Endodermal cell (in vitro differentiated cells): ENCODE measurements at places on chromosomes 16 and 17.
A peak's percentile ranks its signal among the peaks of the same experiment; 100 is the strongest.

GRCh38 chr16:21167929-21168602 is 9.6 kb downstream of the LDAF1 start:
- no peak overlapping the region for H3K4me3 ChIP-seq
- no peaks in the 10 kb centered on the region for H3K4me1 ChIP-seq
- DNase-seq = no peak

DNA sequence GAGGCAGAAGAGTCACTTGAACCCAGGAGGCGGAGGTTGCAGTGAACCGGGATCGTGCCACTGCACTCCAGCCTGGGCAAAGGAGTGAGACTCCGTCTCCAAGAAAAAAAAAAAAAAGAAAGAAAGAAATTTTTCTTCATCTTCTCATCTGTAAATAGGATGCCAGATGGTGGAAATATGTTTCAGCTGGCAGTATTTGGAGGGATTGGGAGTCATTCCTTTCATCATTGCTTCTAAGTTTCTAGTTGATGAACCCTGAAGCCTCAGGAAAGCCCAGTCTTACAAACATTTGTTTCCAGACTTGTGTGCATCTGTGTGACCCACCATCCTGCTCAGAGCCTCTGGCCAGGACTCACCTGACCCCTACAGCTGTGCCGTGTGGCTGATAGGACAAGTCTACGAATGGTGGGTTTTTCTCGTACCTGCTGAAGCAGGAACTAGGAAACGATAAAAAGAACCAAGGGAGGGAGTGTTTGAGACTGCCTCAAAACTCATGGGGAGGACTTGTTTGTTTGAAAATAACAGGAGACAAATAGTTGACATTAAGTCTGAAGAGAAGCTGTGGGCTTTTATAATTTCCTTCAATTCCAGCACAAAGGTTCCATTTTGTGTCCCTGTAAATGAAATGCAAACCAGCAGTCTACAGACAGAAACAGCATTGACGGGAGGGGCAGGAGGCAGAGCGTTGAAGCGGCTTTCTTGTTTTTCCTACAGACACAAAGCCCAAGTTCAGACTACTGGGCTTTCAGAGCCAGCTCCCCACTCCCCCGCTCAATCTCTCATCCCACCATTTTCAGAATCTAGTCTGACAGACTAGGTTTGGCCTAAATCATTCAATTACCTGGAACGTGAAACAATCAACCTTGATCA is 24.9 kb downstream of the CDRT4 start:
- peaks cover 85% of the 10 kb centered on the region for H3K36me3 ChIP-seq
- H3K27me3 ChIP-seq = no peaks in the 10 kb centered on the region
- H3K27ac ChIP-seq = peak overlapping the region; percentile 1
- no peak overlapping the region for H3K4me3 ChIP-seq
- no peaks in the 10 kb centered on the region for H3K4me1 ChIP-seq
- no peak for DNase-seq

- peaks cover 14% of the 10 kb centered on the region for H3K4me1 ChIP-seq
- H3K27ac ChIP-seq = no peak overlapping the region
- H3K4me3 ChIP-seq = no peak overlapping the region
- H3K36me3 ChIP-seq = no peaks in the 10 kb centered on the region
- no peak for DNase-seq
Measured at GRCh38 chr16:46753015-46753414, 4.9 kb upstream of the MYLK3 start.

- no peaks in the 10 kb centered on the region for H3K27me3 ChIP-seq
- H3K27ac ChIP-seq = no peak overlapping the region
Measured at GRCh38 chr16:71792176-71792575, 16.5 kb downstream of the AP1G1 start.

- H3K4me3 ChIP-seq = no peak overlapping the region
- H3K36me3 ChIP-seq = no peaks in the 10 kb centered on the region
- DNase-seq = no peak
- H3K27me3 ChIP-seq = peaks cover 22% of the 10 kb centered on the region
- H3K27ac ChIP-seq = no peak overlapping the region
- H3K4me1 ChIP-seq = peaks cover 7% of the 10 kb centered on the region
Measured at GRCh38 chr17:49455272-49455861, 39.7 kb upstream of the NGFR start.

- no peak overlapping the region for H3K27ac ChIP-seq
- DNase-seq = no peak
- no peaks in the 10 kb centered on the region for H3K27me3 ChIP-seq
- H3K4me1 ChIP-seq = no peaks in the 10 kb centered on the region
- no peaks in the 10 kb centered on the region for H3K36me3 ChIP-seq
Measured at GRCh38 chr17:65756760-65757159, 195.3 kb upstream of the AXIN2 start.

GRCh38 chr17:43627653-43628052 is 34.1 kb downstream of the MEOX1 start:
- DNase-seq = no peak
- H3K4me1 ChIP-seq = peaks cover 8% of the 10 kb centered on the region
- no peaks in the 10 kb centered on the region for H3K27me3 ChIP-seq
- no peak overlapping the region for H3K4me3 ChIP-seq
- no peaks in the 10 kb centered on the region for H3K36me3 ChIP-seq

DNA sequence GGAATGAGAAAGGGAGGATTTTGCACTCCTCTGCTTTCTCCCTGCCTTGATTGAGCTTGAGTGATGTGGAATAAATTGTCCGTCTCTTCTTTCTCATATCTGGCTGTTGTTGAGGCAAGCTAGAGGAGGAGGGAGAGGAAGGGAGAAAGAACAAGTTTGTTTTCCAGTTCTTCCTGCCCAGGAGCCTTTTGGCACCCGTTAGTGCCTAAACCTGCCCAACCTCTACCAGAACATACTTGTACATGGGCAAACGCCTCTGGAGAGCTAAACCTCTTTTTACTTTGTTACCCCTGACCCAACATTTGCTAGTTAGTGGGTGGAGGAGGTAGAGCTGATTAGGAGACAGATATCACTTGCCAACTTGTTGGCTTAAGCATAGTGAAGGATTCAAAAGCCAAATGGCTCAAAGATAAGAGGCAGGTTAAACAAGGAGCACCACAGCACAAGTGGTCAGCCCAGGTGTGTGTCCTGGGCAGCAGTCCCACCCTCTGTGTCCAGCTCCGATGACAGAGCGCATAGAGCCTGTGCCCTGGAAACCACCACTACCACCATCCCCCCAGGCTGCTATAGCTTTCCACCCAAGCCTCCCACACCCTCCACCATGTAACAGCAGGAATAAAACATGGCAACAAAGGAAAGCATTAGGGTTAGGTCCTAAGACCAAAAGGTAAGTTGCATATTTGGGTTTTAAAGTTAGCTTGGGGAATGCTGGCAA is 6.5 kb downstream of the ODF4 start:
- H3K36me3 ChIP-seq = no peaks in the 10 kb centered on the region
- DNase-seq = no peak
- no peak overlapping the region for H3K27ac ChIP-seq
- no peaks in the 10 kb centered on the region for H3K27me3 ChIP-seq
- no peak overlapping the region for H3K4me3 ChIP-seq

GRCh38 chr16:83045790-83046189 is 419.0 kb downstream of the CDH13 start:
- H3K4me1 ChIP-seq = no peaks in the 10 kb centered on the region
- no peaks in the 10 kb centered on the region for H3K27me3 ChIP-seq
- no peak overlapping the region for H3K4me3 ChIP-seq
- H3K27ac ChIP-seq = no peak overlapping the region

DNA sequence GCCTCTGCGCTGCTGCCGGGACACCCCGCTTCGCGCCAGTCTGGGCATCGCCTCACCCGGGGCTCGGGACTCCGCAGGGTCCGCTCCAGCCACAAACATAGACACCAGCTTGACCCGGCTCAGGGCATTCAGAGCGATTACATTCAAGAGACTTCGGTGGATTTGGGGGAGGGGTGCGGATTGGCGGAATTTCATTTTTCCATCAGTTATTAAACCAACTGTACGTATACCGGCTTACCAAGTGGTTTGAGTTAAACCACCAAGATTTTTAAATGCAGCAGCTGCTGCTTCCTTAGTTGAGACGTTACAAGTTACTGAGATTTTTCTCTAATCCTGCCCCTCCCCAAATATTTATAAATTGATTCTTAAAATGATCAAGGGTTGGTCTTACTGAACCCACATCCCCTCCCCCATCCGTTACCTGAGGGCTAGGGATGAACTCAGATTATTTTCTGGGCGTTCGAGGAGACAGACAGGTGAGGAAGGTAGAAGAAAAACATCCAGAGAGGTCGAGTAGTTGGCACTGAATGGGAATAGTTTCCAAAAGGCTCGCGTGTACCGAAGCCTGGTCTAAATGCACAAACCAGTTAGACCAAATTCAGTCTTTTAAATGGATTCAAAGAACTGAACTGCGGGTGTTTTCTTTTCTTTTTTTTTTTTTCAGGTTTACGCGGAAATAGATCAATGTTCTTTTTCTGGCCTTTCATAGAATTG is 1.5 kb downstream of the CRHR1 start:
- H3K4me3 ChIP-seq = peak overlapping the region; percentile 66
- peaks cover 95% of the 10 kb centered on the region for H3K27me3 ChIP-seq
- no peaks in the 10 kb centered on the region for H3K4me1 ChIP-seq
- no peak overlapping the region for H3K27ac ChIP-seq
- DNase-seq = no peak
